Activated CD4-positive, alpha-beta T cell treated with anti-CD3 and anti-CD28 coated beads, Interleukin-2, amount 50 U/mL, for 48 hours (primary cell): ENCODE measurements at places on chromosomes 1 and 21.

GRCh38 chr21:42063191-42063570, 7.9 kb upstream of the UMODL1 start:
- no peak for DNase-seq

DNA sequence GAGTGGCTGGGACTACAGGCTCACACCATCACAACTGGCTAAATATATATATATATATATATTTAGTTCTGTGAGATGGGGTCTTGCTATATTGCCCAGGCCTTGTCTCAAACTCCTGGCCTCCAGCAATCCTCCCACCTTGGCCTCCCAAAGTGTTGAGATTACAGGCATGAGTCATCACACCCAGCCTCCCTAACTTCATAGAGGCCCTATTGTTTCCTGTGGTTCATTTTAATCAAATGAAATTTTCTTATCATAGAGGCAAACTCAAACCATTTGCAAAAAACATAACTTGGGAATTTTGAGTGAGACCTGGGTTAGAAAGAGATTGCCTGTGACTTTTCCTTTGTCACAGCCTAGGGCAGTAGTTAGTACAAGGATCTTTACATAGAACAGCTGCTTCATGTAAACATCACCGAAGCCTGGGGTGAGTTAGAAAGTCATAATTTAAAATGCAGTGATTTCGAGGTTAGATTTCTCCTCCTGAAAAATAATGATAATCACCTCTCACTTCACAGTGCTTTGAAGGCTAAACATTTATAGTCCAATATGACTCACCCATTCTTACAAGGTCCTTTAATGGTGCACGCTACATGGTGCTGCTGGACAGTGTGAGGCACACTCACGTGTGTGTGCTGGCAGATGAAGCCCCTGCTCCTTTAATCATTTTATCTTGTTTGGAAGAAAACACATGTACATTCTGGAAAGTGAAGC, 188.9 kb downstream of the RHOU start:
- DNase-seq = no peak

GRCh38 chr1:153560771-153561465, 4.7 kb downstream of the S100A2 start:
- no peak for DNase-seq

DNA sequence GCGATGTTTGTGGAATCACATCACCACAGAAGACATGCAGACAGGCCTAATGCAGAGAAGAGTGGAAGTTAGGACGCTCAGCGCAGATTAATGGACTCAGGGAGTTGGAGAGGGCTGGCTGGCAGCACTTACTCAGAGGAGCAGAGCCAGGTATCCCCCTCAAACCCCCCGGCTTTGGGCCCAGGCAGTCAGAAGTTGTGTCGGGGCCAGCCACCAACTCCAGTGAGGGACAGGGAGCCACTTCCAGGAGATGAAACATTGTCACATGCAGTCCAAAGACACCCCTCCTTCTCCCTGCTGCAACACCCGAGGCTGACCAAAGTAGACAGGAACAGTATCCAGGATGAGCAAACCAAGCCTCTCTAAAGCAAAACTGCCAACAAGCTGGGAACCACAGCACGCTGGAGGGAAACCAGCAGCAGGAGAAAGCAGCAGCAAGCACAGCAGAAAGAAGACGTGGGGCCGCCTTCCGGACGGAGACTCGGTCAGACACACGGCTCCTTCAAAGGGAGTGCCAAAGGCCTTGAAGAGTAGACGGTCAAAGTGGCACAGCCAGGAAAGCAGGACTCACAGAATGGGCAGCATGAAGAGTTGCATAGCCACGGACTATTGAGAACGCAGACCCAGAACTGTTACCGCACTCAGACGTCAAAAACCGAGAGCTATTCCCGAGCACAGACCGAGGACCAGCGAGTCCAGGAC, 149.3 kb downstream of the PCBP3 start:
- no peak for DNase-seq

GRCh38 chr1:11142618-11143391, 43.1 kb upstream of the EXOSC10 start:
- no peak for DNase-seq

- DNase-seq = no peak
Observed at GRCh38 chr1:225548140-225548857, 104.6 kb downstream of the ENAH start.

DNA sequence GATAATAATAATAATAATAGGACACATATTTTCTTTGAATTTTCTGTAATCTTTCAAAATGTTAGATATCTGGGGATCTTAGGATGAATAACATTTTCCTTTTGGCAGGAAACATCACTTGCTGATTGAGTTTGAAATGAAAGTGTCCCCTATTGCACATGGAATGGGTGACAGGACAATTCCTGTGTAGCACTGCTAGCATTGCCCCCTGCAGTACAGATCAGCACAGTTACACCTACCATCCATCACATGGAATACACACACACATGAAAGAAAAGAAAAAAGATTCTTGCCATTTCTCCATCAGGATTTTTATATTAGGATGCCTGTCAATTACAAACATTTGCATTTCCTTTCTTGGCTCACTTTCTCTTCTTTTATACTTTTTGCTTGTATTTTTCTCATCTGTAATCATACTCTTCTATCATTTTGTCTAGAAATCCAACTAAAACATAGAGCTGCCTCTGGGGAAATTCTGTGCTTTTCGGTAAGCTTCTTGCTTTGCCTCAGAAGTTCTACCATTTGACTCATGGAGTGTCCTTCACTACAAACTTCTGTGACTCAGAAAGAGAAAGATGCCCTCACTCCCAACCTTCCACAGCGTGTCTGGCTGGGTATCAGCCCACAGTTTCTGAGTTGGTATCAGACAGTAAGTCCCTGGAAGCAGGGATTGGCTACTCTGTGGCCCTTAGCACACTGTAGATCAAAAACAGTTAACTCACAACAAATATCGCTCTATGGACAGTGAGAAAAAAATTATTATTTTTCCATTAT, 641.2 kb downstream of the PTPRC start:
- no peak for DNase-seq

DNA sequence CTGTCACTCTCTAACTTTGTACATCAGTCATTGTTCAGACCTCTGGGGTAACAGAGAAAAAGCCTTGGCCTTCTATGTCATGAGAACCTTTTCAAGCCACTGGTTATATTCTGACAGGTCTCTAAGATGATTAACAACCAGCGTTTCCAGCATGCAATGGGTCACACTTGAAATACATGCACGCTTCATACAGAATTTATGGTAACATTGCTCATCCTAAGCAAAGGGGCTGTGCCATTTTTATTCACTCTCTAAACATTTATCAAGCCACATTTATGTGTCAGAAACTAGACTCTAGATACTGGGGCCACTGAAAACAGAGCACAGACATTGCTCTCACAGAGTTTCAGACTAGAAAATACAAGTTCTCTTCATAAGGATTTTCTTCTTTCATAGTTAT, 501.4 kb upstream of the DAB1 start:
- no peak for DNase-seq

DNA sequence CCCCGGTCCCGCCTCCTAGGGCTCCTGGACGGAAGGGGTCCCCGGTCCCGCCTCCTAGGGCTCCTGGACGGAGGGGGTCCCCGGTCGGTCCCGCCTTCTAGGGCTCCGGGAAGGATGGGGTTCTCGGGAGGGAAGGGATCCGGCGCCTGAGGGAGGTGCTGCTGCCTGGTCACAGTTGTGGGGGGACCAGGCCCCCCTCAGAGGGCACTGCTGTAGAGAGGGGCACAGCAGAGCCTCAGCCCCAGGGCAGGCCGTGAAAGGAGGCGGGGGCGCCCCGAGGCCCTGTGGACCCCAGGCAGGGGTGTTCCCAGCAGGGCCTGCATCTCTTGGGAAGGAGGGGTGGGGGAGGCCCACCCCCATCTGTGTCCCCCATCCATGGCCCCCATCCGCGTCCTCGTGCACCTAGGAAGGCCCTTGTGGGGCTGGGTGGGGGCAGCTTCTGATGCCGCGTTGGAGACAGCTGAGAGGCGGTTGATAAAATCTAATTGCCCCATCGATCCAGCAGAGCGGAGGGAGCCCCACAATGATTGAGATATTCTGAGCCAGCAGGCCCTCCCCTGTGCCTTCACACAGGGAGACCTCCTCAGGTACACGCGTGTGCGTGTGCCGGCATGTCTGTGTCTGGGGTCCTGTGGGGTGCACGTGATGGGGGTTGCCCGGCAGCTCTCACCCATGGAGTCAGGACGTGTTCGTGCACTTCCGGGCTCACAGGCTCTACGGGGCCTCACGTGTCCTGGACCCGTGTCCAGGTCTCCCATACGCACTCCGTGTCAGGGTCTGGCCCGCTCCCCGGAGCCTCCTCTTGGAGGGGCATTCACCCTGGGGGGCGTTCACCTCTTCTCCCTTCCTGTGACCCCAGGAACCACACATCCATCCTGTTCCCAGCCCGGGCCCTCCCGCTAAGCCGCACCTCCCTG, 12.9 kb downstream of the SAMD11 start:
- no peak for DNase-seq
